Motor neuron (in vitro differentiated cells): ENCODE measurements at places on chromosomes 1 and 21. TPM values are rescaled to one million over a fixed set of nuclear protein-coding genes. Genes with fewer than 3 reads are reported as not detected.
A peak's percentile ranks its signal among the peaks of the same experiment; 100 is the strongest.

DNA sequence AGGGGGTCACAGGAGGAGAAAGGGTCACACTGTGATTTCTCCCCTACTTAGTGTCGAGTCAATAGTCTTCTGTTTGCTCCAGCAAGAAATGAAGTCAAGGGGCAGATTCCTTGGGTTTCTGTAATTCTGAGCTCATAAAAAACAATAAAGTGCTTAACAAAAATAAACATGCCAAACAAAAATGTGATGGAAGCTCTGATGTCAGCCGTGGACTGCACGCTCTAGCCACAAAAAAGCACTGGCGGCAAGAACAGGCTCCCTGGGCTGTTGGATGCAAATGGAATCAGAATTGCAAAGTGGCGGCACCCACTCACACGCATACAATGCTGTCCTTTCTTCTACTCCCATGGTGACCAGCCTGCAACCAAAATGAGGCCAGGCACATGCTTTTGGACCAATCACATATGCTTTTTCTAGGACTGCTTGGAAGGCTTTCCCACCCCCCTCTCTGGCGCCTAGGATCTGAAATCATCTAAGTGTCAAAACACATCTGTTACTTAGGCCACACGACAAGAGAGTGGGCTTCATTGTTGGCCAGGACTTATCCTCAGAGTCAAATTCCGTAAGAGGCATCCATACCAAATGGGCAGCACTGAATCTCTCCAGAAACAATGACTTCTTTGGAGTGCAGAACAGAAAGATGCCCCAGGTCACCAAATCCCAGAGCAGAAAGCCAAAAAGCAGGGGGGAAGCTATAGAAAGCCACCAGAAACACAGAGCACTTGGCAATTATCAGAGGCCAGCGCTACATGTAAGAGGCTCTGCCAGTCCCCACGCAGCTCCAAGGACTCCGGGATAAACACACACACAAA, 9.2 kb downstream of the C1orf198 start:
- peak; percentile 85 for ATAC-seq

DNA sequence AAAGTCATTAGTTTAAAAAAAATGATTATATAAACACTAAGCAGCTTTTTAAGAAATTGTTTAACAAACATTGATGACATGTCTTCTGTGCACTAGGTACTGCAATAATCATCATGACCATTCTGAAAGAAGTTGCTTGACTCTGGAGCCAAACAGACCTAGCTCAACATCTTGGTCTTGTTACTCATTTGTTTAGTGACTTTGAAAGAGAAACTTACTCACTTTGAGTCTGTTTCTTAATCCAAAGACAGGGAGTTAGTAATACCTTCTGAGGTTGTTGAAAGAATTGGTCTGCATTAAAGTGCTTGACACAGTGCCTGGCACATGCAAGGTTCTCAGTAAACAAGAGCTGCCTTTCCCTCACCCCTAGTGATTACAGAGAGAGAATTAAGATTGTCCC, 84.4 kb downstream of the SGIP1 start:
- no peak for ATAC-seq

DNA sequence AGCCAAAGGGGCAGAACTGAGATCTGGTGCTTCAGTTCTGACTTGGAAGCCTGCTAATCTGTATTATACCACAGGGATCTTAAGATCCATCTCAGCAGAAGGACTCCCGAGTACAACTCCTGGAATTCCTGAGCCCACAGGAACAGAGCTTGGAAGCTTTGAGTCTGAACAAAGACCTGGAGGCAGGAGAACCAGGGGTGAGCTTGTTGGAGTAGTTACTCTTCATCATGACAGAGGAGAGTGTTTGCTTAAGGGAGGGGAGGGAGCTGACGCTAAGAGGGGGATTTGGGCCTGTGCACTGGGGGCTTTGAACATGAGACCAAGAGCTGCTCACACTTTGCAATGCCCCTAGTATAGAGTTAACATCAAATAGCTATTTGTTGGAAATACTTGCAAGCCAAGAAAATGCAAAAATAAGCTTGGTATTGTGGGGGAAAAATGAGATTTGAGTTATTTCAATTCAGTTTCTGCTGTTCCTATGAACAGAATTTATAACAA, 41.1 kb upstream of the TRABD2B start:
- no peak for ATAC-seq

DNA sequence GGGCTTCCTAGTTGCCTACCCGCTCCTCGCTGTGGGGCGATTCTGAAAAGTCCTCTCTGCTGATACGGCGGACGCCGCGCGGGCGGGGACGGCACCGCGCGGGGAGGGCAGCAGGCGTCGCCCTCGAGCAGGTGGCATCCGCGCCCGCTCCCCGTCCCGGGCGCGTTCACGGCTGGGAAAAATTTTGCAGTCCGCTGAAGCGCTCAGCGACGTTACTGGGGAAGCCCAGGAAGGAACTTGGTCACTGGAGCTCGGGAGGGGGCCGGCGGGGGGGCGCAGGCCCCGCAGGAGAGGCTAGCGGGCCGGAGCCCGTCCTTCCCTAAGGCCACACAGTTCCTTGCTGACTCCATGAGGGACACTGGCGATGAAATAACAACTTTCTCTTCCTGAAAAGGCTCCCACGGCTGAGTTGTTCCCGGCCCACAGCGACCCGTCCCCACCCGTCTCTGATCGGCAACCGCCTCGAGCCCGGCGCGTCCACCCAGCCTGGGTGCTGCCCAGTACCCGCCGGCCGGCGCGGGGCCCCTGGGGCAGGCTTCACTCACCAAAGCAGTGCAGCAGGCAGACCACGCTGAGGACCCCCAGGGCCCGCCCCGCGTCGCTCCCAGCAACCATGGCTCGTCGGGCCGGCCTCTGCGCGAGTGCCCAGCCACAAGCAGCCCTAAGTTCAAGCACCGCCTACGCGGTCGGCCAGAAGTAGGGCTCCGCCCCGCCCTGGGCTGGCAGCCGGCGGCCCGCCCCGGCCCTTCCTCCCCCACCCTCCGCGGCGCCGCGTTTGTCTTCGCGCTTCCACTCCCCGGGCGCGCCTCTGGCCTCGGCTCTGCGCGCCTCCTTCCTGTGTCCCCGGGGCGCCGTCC, at the start of gene CD58:
CD58 (minus strand) TSS at position 669 of the 857 bp plus-strand sequence; CDS start at position 615, 54 bp downstream.
- ATAC-seq: peak; percentile 69

- ATAC-seq: no peak
These were observed 219.4 kb downstream of the DUSP10 start for GRCh38 chr1:221522529-221522940.

GRCh38 chr1:163191301-163191700, 11.4 kb downstream of the RGS5 start:
- no peak for ATAC-seq

DNA sequence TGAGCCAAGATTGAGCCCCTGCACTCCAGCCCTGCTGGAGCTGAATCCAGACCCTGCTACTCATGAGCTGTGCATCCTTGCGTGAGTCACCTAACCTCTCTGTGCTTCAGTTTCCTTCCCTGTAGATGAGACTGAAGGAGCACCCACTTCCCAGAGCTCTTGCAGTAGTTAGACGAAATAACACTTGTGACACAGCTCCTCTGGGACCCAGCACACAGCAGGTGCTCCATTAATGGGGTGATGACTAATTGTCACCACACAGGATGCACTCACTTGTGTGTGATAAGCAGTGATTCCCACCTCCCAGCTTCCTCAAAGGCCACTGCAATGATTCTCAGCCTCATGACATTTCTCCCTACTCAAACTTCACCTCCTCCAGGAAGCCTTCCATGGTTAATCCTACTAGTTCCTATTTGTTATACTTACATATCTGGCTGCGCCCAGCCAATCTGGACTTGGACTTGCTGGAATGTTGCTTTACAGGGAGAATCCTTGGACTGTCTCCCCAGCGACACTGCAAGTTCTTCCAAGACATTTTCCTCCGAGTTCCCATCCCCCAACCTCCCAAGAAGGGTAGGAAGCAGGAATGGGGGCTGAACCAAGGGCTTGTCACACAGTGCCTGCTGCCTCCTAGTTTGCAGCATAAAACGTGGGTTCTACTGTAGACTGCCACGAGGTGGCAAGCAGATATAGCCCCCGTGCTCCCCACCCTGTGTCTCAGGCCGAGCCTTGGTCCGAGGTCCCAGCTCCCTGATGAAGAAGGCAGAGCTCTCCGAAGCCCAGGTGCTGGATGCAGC, 17.2 kb downstream of the DRAXIN start:
- no peak for ATAC-seq

- no peak for ATAC-seq
These were observed 72.0 kb upstream of the FAM20B start for GRCh38 chr1:178953538-178954324.

- no peak for ATAC-seq
These were observed 82.0 kb upstream of the TLR5 start for GRCh38 chr1:223225061-223225460.

DNA sequence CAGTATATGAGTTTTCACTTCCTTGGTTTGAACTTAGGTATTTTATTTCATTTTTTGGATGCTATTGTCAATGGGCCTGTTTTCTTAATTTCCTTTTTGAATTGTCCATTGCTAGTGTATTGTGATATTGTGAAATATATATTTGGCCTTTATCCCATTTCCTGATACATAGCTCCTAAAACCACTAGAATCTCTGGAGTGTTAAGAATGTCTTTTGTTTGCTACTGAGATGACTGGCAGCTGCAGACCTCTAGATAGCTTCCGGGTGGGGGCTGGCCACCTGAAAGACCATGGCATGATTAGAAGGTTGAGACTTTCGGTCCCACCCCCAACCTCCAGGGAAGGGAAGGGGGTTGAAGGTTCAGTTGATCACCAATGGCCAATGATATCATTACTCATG, 245.4 kb downstream of the KCNJ6 start:
- ATAC-seq: no peak

GRCh38 chr1:78645723-78646122, 3.9 kb upstream of the IFI44 start:
- no peak for ATAC-seq

DNA sequence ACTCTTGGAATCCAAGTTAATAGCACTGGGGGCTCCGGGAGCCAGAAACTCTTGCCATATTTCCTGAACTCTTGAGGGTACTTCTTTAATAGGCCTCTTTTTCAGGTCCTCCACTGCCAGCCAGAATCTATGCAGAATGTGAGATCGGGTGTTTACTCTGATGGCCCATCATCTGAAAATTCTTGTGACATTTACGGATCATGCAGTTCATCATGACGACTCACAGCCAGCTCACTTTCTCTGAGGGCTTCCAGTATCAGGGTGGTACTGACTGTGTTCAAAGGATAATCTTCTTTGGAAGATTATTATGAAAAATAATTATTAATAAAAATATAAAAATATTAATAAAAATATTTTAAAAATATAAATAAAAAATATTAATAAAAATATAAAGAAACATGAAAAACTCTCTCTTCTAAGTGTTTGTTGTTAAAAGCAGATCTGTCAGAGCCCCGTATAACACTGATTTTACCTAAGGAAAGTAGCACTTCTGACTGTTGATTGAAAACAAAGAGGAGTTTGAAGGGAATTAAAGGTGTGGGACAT, 194.3 kb upstream of the GREM2 start:
- ATAC-seq: no peak

DNA sequence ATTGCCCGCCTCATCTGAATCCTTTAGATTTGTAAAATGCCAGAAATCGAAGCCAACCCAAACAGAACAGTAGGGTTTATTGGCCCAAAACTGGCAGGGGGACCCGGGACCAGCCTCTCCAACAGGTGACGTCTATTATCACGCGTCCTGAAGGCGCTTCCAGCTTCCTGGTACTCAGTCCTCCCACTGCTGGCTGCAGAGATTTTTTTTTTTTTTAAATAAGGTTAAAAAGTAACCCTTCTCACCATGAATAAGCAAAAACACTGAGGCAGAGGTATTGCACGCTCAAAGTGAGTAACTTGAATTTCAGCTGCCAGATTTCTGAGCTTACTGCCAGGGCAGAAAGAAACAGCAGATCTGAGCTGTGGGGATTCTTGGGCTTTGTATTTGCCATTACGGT, 54.4 kb upstream of the GCLM start:
- no peak for ATAC-seq

DNA sequence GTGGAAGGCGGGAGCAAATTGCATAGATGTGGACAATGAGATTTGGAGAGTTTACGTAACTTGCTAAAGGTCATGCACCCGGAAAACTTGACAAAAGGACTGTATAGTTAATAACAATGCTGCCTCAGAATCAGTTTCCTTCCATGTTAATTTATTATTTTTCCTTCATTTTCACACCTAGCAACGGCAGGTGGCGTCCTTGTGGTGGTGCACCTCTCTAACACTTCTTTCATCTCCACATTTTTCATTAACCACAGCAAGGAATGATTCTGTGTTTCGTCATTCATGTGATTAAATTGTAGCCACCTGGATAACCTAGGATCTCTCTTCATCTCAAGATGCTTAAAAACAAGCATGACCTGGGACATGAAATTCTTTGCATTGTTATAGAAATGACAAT, 2133.0 kb downstream of the NCAM2 start:
- ATAC-seq: no peak

DNA sequence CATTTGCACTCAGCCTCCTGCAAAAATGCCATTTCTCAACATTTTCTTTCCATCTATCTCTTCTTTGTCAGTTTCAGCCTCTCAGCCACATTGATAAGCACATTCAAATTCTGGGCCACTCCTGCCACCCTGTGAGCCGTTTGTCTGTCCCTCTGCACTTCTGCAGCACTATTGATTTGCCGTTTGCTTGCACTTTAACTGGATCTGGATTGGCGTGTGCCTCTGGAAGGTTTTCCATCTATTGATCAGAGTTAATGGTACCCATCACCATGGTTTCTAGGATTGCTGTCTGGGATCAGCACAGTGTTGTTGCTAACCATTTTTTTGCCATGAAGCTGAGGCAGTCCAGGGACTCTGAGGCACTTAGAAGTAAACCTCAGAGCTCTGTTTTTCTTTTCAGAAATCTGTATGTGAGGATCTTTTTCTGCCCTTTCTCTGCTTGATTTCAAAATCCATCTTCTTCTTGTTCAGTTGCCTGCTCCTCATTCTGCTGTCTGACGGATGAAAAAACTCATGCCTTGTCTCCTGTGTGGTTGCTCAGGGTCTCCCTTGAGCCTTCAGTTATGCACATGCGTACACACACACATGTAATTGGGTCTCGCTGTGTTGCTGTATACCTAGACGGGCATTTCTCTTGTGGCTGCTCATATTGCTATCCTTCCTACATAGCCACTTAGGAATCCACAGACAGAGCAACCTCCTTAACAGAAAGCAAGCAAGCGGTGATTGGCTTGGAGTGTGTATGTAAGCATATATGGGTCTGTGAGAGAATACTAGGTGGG, 67.9 kb downstream of the NOS1AP start:
- peak; percentile 83 for ATAC-seq

DNA sequence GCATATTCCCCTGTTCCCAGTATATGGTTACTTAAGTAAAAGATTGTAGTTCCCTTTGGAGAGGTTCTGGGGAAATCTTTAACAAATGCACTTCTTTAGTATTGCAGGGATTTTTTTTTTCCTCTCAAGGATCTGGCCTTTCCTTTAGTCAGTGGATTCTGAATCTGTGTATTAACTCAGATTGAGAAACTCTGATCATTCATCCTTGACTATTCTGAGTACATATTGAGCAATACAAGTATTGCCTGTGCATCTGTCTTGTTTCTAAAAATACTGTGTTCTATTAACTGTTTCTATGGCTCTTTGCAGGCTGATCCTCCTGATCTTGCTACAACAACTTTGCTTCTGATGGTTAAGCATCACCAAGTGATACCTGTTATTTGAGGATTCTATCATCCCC, 67.8 kb upstream of the FGGY start:
- no peak for ATAC-seq

Gene IQGAP3
- total RNA-seq: 1.2 and 1.4 TPM in 2 replicates

Gene CDCA8
- total RNA-seq: 14.7 and 19.3 TPM in 2 replicates

Gene RXFP4
- 1.5 and 3.5 TPM in 2 replicates for total RNA-seq

Gene ZNF691
- total RNA-seq: 13.1 and 13.4 TPM in 2 replicates

Gene FMO5
- 1.0 and 1.2 TPM in 2 replicates for total RNA-seq

Gene OLIG2
- total RNA-seq: 9.8 and 10.1 TPM in 2 replicates

Gene CACNA1S
- 0.04 and 0.05 TPM in 2 replicates for total RNA-seq

Gene DSCAM
- total RNA-seq: 0.90 and 1.3 TPM in 2 replicates

Gene CD52
- 0.49 TPM in 1 of 2 replicates, not detected in the other for total RNA-seq
